Aorta (tissue), 5 donors: ENCODE measurements at places on chromosomes 12 and 14. TPM values are rescaled to one million over a fixed set of nuclear protein-coding genes. Genes with fewer than 3 reads are reported as not detected.

- no peak overlapping the region for H3K4me3 ChIP-seq
- DNase-seq = peak; percentile 95
- no peaks in the 10 kb centered on the region for H3K27me3 ChIP-seq
- H3K4me1 ChIP-seq = no peaks in the 10 kb centered on the region
Observed at GRCh38 chr12:53052419-53053217, 2.8 kb downstream of the TNS2 start.

- no peaks in the 10 kb centered on the region for H3K4me1 ChIP-seq
- H3K36me3 ChIP-seq = no peaks in the 10 kb centered on the region
- no peak overlapping the region for H3K27ac ChIP-seq
- no peaks in the 10 kb centered on the region for H3K27me3 ChIP-seq
- H3K4me3 ChIP-seq = no peak overlapping the region
Observed at GRCh38 chr14:105146976-105147635, 21.5 kb downstream of the JAG2 start.

GRCh38 chr14:90612801-90613200 is 203.4 kb downstream of the TTC7B start:
- no peak overlapping the region for H3K27ac ChIP-seq
- H3K36me3 ChIP-seq = peaks cover 2% of the 10 kb centered on the region
- H3K4me1 ChIP-seq = no peaks in the 10 kb centered on the region
- DNase-seq = no peak
- H3K4me3 ChIP-seq = no peak overlapping the region

DNA sequence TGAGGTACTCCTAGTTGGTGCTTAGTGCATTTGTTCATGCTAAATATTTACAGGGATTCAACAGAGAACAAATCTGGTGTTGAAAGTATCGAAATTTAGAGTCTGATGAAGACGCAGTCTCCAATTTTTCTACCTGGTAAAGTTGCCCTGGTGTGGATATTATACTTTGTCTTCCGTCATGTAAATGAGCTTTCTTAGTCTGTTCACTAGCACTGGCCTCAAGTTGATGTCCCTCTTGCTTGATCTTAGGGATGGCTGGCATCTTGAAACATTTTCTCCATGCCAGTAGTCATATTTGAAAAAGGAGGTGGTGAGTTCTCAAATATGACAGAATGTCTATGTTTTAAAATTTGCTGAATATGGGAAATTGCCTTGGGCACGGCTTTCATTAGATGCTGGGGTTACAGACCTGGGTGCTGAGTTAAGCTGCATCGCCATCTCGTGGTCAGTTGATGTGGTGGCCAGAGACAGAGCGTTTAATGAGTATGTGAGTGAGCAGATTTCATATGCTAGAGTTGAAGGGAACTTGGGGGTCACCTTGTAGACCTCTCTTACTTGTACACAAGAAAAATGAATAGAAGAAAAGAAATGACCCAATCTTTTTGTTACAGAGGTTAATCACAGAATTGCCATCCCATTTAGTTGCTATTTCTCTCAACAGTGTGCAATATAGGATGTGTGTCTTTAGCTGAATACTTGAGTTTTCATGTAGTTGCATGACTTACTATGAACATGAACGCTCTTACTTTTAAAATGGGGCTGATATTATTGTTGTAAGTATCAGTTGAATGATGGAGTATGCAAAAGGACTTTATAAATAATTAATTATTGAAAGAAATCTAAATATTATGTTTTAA is 172.8 kb upstream of the DCN start:
- no peaks in the 10 kb centered on the region for H3K36me3 ChIP-seq
- H3K4me1 ChIP-seq = no peaks in the 10 kb centered on the region
- H3K4me3 ChIP-seq = no peak overlapping the region
- peak; percentile 77 for DNase-seq

Gene IFT81
- 11.4 TPM for total RNA-seq
